ENCODE measurements at places on chromosomes 3 and 15.

- DNase-seq: no peak
Observed at GRCh38 chr15:29889542-29890329, 67.5 kb upstream of the TJP1 start.

DNA sequence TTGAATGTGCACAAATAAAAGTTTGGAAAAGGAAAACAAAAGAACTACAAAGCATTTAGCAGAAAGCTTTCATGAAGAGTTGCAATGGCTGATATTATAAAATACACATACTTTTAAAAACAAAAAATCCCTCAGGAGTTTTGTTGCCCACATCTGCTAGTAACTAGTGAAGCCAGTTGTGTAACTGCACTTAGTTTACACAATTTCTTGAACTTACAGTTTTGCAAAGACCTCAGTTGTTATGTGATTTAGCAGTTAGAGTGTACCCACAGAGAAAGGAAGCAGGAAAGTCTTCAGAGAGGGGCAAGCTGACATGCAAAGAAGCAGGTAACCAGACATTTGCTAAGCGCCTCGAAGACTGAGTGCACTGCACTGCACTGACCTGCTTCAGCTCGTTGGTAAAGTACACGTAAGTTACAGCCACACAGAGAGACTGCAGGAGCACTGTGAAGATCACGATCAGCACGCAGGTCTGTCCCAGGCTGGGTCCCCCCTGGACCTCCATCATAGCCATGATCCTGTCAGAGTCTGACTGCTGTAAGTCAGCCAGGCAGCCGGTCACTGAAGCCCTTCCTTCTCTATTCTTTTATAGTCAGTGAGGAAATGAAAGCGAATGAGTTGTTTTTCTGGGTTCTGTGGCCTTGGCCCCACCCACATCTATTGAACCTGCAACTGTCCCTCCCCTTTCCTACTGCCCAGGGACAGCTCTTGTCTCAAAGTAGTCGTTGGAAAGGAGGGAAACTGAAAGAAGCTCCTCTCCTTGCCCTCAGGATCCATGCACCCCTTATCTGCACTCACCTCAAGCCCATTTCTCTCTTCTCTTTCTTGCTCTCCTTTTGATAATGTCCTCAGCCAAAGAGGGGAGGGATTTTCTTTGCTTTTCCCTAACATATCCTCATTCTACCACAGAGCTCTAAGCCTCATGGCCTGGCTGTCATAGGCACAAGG, at the start of gene TNFSF10:
Gene TNFSF10, minus strand, starts transcription at position 560 of the 948 bp plus-strand sequence. Its CDS starts 46 bp downstream, at position 514.
- peak; percentile 83 for DNase-seq

DNA sequence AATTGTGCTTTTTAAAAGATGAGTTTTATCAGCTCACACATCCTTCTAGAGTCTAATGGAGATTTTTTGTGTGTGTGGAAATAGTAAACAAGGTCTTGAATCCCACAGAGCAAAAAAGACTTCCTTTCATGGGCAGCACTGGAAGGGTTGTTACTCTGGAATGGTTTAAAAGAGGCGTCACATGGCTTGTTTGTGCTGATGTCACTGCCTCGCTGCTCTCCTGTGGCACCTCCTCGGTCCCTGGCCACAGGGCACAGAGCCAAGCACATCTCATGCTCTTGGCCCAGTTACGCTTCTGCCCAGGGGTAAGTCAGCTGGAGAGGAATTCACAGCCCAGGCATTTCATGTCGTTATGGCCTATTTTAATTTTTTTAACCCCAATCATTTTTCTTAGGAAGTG, 53.2 kb downstream of the PGPEP1L start:
- no peak for DNase-seq

DNA sequence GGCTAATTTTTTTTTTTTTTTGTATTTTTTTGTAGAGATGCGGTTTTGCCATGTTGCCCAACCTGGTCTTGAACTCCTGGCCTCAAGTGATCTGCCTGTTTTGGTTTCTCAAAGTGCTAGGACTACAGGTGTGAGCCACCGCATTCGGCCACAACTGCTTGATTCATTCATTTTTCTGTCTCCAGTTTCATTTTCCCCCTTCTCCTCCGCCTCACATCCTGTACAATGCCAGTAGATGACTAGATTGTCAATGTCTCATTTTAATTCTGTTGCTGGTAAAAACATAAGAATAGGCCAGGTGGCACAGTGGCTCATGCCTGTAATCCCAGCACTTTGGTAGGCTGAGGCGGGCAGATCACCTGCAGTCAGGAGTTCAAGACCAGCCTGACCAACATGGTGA, 12.0 kb upstream of the ZNF592 start:
- peak; percentile 86 for DNase-seq

DNA sequence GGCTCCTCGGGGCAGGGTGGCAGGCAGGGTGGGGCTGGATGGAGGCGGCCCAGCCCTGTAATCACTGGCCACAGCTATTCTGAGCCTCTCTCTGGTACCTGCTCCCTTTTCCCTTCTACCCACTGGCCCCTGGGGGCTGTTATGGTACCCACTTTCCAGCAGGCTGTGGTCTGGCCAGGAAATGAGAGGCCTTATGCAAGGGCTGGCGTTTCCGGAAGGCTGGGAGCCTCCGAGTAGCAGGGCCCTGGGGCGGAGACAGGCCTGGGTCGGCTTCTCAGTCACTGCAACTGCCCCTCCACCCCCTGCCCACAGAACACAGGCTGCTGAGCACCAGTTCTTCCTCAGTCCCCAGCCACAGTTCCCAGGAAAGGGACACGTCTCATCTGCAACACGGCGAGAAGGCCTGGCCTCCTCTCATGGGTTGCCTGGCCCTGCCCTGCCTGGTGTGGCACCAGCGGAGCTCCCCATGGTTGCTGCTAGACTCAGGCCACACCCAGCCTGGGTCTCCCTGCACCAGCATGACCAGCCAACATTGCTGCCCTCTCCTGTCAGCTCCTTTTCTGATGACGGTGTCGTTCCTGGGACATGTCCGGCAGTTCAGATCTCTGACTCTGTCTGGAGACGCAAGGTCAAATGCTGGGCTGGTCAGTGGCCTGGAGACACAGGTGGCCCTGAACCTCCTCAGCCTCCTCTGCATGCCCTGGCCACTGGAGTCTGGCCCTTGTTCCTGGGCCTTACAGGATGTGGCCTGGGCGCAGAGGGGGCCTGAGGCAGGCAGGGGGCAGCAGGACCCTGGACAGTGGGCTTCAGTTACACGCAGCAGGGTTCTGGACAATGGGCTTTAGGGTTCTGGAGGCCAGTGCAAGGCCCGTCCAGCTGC, 6.5 kb downstream of the CHST13 start:
- DNase-seq: peak; percentile 40
